Germinal center (tissue), 1 donor: ENCODE measurements at places on chromosomes 12 and 14.

GRCh38 chr12:20120403-20120725, 248.0 kb upstream of the PDE3A start:
- DNase-seq = no peak

DNA sequence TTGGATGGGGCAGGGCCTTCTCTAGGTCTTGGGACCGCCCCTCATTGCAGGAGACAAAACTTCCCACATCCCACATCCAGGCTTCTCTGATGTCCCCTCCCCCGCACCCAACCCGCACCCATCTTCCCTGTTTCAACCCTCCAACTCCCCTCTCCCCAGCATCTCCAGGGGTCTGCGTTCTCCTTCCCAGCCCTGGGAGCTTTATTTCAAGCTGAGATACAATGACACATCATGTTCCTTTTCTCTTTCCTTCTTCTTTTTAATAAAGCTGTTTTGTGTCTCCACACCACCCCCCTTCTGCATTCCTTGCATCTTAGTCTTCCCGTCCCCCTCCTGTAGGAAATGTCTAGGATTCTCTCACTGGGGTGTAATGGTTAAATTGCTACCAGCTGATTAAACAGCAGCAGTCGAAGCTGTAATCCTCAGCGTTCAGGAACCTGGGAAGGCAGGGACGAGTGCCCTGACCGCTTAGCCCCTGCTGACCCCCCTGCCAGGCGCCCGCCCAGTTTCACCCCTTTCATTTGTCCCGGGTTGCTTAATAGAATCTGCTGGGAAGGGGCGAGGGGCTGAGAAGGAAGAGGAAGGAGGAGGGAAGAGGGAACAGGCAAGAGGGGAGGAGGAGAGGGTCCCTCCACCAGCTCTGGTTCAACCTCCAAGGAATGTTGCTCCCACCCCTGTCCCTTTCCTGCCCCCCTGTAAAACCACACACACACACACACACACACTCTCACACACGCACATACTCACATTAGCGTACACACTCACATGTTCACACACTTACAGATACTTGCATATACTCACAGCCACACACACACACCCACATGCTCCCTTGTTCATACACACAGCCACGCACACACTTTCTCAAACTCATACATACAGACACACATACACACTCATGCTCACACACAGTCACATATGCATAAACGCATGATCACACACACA, 104.5 kb upstream of the MED13L start:
- no peak for DNase-seq

- no peak for DNase-seq
These were observed 349.9 kb downstream of the C12orf50 start for GRCh38 chr12:87679251-87679650.

DNA sequence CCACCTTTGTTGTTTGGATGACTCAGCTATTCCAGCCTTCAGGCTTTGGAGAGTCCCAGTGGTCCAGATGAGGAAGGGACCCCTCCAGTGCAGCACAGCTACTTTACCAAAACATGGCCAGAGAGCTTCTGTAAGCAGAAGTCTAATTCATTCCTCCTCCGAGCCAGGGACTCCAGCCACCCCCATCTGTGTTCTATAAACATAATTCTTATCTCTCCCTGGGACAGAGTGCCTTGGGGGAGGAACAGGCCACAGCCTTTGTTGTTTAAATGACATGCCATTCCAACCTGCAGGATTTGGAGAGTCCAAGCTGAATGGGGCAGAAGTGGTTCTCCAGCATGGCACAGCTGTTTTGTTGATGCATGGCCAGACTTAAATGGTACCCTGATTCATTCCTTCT, 994.0 kb downstream of the TRHDE start:
- no peak for DNase-seq

GRCh38 chr14:22002860-22003284, 329.3 kb upstream of the OR4E1 start:
- DNase-seq = peak; percentile 6

- DNase-seq = no peak
These were observed 24.9 kb upstream of the RHOJ start for GRCh38 chr14:63179383-63179782.

- no peak for DNase-seq
These were observed 52.0 kb downstream of the ARHGAP5 start for GRCh38 chr14:32129124-32129523.

- DNase-seq = no peak
These were observed 23.2 kb upstream of the RIN3 start for GRCh38 chr14:92490239-92490959.

GRCh38 chr12:10721651-10722501, 1.2 kb downstream of the YBX3 start:
- DNase-seq = peak; percentile 35

- no peak for DNase-seq
These were observed 331.2 kb downstream of the SLC16A7 start for GRCh38 chr12:59927032-59927431.

- DNase-seq = no peak
These were observed 54.4 kb downstream of the RASSF9 start for GRCh38 chr12:85781766-85782165.

GRCh38 chr14:38616959-38617358, 361.1 kb upstream of the CLEC14A start:
- DNase-seq = no peak

DNA sequence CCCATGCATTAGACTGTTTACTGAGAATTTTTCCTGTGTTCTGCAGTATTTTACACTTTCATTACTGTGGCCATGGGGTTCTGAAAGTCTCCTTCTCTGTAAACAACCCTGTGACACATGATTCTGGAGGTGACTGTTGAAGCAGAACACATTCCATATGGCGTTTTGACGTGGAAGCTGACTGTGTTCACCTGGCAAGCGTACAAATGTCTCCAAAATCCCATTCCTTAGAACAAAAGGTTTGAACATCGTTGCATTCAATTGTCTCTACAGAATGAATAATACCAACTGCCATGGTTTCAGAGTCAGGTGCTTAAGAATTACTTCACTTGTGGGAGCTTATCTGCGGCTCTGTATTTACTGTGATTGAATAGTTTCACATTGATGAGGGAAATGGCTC, 485.6 kb upstream of the TMEM132C start:
- no peak for DNase-seq

- no peak for DNase-seq
These were observed 6.0 kb downstream of the CLMN start for GRCh38 chr14:95313707-95314106.

- no peak for DNase-seq
These were observed 4.0 kb downstream of the TMPO start for GRCh38 chr12:98519257-98519907.

DNA sequence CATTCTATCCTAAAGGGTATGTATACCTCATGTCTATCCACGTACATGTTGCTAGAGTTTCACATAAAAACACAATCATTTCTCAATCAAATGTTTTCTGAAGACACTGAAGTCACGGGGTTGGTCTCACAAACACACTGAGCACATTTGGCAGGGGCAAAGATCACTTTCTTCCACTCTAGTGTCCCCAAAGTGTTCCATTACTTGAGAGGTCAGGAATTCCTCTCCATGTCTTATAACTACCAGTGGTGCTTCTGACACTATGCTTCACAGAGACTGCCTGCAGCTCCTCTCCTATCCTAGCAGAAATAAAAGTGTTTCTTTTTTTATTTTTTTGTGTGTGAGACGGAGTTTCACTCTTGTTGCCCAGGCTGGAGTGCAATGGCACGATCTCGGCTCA, 19.1 kb downstream of the ZFYVE1 start:
- DNase-seq = no peak

DNA sequence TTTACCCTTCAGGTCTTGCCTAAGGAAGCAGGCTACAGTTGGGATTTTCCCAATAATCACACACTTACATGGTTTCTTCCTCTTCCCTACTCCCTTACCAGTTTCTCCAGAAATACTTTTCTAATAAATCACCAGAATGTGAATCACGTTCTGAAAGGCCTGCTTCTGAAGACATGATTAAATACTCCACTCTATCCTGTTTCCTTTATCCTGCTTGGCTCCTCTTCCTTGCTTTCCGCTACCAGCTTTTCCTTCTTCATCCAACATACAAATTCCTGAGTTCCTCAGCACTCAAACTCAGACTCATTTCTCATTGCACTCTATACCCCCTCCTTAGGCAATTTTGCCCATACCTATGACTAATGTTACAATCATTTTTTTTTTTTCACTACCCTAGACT, 118.3 kb downstream of the MGAT4C start:
- DNase-seq = no peak

DNA sequence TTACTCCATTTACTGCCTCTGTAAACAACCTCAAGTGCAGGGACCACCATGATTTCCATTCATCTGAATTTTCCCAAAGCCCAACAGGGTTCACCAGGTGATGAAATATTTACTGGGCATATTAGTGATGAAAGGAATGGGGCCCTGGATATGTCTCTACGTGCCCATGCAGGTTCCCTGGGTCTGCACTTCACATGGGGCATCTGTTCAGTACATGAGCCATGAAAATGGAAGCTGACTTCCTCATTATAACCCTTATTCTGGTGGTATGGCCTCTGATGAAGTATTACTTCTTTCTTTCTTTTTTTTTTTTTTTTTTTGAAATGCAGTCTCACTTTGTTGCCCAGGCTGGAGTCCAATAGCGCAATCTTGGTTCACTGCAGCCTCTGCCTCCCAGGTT, 26.5 kb upstream of the CORO1C start:
- DNase-seq = no peak

GRCh38 chr12:105522166-105522825, 191.8 kb downstream of the C12orf75 start:
- DNase-seq = no peak

- DNase-seq = no peak
These were observed 158.9 kb upstream of the PLEKHG7 start for GRCh38 chr12:92543840-92544239.

- peak; percentile 56 for DNase-seq
These were observed 61.6 kb upstream of the DAAM1 start for GRCh38 chr14:59126714-59127436.

GRCh38 chr12:66132408-66132807, 1.9 kb upstream of the LLPH start:
- no peak for DNase-seq

- DNase-seq = peak; percentile 29
These were observed 91.9 kb downstream of the TMEM30B start for GRCh38 chr14:61188978-61189808.

DNA sequence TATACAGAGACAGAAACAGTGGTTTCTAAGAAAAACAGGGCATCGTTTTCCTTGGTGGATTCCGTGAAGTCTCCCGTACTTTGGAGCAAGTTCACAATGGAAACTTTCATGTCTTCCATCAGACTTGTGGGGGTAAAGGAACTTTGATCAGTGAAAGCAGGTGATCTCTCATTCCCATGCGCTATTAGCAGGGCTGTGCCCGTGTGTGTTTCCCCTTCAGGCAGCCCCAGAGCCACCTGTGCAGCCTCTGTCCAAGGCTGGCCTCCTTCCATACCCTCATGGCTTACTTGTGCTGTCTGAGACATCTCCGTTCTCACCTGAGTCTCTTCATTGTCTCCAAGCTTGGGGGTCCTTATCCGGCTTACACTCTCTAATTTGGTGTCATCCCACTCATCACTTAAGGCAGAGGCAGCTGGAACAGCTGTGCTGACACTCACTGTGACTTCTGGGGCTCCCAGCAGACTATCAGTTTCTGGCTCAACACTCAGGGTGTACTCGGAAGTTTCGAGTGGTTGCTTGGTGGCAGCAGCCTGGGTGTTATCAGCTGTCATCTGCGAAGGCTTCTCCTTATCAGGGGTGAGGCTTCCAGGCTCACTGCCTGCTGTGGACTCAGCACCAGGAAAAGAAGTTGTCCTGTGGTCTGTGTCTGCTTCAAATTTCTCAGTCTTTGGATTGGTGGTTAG, 13.8 kb downstream of the ARMH4 start:
- no peak for DNase-seq

- DNase-seq = no peak
These were observed 2.2 kb upstream of the NUAK1 start for GRCh38 chr12:106141003-106141402.

- DNase-seq = no peak
These were observed 62.1 kb upstream of the SLC38A4 start for GRCh38 chr12:46887870-46888269.

DNA sequence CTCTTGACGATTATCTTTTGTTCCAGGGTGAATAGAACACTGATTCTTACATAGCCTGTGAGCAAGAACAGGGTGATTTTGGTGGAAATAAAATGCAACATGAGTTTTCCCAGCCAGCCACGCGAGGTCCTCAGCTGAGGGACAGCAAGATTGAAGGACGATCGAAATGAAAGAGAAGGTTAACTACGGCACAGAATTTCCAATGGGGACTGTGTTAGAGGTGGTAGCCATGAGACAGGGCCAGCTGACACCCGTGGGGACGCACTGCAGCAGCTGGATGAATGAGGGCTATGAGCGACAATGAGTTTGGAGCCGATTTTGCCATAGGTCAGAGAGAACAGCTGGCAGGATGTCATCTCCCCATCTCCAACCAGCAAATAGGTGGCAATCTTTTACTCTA, 243.4 kb upstream of the PELI2 start:
- DNase-seq = no peak

DNA sequence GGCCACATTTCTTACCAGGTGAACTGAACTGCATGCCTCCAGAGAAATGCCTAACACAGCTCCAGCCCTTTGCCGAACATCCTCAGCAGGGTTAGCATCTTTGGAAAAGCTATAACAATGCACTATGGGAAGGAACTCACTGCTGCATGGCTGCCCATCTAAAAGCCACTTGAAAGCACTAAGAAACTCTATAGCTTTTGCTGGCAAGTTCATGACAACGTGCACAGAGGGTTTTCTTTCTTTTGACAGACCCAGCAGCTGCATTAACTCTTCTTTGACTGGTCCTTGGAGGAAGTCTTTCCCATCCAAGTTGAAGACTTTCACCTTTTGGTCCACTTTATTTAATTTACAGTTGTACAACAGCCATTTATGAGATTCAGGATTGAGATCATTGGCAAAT, 5.3 kb downstream of the TRMT5 start:
- DNase-seq = no peak
